ENCODE measurements at places on chromosomes 6 and 20. TPM values are rescaled to one million over a fixed set of nuclear protein-coding genes. Genes with fewer than 3 reads are reported as not detected.

The CGA gene
- 0.24 TPM for total RNA-seq

The HLA-DOA gene
- not detected for total RNA-seq

The RBBP8NL gene
- 1.3 TPM for total RNA-seq

The GPX5 gene
- total RNA-seq = not detected

The SCUBE3 gene
- total RNA-seq = 0.05 TPM

The UBD gene
- total RNA-seq = 0.61 TPM

The COL19A1 gene
- total RNA-seq = not detected

The EYA2 gene
- 2.4 TPM for total RNA-seq

The SLC35D3 gene
- 0.05 TPM for total RNA-seq

The PRDM13 gene
- 0.83 TPM for total RNA-seq

The NFATC2 gene
- total RNA-seq = 8.4 TPM

The OSBPL2 gene
- total RNA-seq = 19.6 TPM

The RPS21 gene
- total RNA-seq = 3,109 TPM

The TCF21 gene
- 0.07 TPM for total RNA-seq

The PROKR2 gene
- not detected for total RNA-seq

The SCRT2 gene
- not detected for total RNA-seq

The MUC22 gene
- 0.03 TPM for total RNA-seq

The FAM83C gene
- total RNA-seq = 0.14 TPM

The KIAA0408 gene
- total RNA-seq = 5.3 TPM

The TSHZ2 gene
- not detected for total RNA-seq

The MEI4 gene
- total RNA-seq = not detected

The RAET1G gene
- total RNA-seq = 9.7 TPM

The ZBP1 gene
- total RNA-seq = not detected

The HLA-DPB1 gene
- not detected for total RNA-seq
